Hindlimb muscle (tissue), 1 donor: ENCODE measurements at places on chromosomes 5 and 9. TPM values are rescaled to one million over a fixed set of nuclear protein-coding genes. Genes with fewer than 3 reads are reported as not detected.

DNA sequence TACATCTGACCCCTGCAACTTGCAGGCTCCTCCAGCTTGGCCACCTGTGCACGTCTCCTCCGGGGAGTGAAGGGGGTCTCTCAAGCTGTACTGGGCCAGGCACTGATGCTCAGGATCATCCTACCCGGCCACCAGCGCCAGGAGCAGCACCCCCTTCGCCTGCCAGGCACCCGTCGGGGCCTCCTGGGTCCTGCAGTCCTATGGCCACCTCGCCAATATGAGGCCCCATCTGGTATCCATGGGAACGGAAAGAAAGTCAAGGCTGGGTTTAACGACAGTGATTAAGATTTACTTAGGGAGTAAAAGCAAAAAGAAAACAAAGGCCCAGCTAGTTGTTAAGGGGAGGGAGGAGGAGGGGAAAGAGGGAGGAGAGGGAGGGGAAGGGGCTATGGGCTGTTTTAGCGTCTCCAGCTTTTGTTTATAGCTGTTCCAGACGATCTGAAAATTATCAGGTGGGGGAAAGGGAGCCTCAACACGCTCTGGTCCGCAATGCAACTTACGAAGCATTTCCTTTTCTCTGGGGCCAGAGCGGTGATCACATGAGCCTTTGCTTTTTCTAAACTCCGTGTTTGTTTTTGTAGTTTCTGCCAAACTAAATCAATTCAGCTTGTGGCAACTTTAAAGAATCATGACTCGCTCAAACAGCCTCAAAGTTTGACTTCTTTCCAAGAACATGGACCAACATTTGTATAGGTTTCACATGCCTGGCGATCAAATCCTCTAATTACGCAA lies 132.4 kb downstream of the ROR2 start:
- peak; percentile 33 for DNase-seq

GRCh38 chr9:113623851-113624485 lies 160.4 kb downstream of the RGS3 start:
- no peak for DNase-seq

The MPDZ gene
- 41.8 TPM for polyA plus RNA-seq

The DNAJA1 gene
- 78.0 TPM for polyA plus RNA-seq

The TUSC1 gene
- 12.4 TPM for polyA plus RNA-seq
